ENCODE measurements at places on chromosomes 1 and 21.

DNA sequence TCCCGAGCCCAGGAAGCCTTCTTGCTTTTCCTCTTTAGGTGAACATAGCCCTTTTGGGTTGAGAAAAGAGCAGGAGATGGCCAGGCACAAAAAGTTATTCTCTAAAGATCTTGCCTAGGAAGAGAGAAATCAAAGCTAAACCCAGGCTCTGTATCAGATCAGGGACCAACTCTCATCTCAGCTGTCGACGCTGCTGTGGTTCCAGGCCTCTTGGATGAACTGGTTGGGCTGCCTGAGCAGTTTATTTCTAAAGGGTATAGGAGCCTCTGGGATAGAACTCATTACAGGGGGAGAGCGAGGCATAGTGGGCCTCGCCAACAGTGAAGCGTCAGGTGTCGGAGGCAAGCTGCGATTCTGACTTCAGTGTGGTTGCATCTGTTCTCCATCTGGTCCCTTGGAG is 82.6 kb upstream of the F3 start:
- no peak for DNase-seq

GRCh38 chr1:223344491-223344890 is 19.5 kb downstream of the SUSD4 start:
- no peak for DNase-seq

- DNase-seq = no peak
Measured at GRCh38 chr1:7221826-7222694, 436.8 kb downstream of the CAMTA1 start.

GRCh38 chr21:44914176-44914874 is 6.4 kb downstream of the ITGB2 start:
- DNase-seq = peak; percentile 29

GRCh38 chr1:109763646-109764415 is at the start of gene EPS8L3:
Gene EPS8L3, minus strand, starts transcription at chr1:109763923. Its CDS starts 2,174 bp downstream, at chr1:109761749.
- DNase-seq = no peak

DNA sequence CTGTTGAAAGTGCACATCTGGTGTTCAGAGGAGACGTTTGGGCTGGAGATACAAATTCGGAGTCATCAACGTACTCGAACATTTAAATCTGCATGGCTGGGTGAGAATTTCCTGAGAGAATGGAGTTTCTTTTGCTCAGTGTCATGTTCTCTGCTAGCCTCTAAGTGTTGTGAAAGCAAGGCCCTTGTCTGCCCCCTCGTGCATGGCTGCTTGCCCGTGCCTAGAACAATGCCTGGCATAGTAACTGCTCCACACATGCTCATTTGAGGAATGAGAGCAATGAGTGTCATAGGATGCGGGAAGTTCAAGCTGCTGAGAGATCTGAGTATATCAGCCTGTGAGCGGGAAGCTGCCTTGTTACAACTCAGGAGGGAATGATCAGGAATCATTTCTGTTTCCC is 171.1 kb upstream of the CSF3R start:
- DNase-seq = no peak

DNA sequence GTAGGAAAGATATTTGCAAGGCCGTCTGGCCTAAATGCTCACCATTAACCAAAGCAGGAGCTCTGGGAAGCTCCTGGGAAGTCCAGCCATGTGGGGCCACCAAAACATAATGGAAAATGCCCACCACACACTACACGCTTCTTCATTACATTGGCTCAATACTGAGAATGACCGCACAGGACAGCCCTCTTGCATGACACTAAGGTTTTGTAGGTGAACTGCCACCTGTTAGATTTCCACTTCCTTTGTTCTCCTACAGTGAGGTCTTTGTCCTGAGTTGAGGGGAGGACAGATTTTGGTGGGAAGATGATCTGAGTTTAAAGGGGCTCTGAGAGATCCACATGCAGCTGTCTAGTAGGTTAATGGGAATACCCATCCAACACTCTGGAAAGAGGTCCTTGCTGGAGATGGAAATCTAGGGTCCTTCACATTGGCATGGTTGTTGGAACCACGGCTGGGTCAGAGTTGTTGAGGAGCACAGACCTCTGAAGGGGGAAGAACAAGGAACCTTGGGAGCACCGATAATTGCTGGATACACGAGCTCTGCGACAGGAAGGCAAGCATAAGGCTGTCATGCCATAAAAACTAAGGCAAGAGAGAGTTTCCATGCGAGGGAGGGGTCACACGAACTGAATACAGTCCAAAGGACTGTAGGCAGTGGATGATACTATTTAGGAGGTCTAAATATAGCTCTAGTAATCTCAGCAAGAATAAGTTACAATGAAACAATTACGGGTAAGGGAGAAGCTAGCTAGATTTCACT is 105.5 kb upstream of the IRF2BP2 start:
- no peak for DNase-seq

GRCh38 chr1:19074361-19074901 is 118.0 kb upstream of the IFFO2 start:
- DNase-seq = no peak

- no peak for DNase-seq
Measured at GRCh38 chr1:100626397-100626796, 88.5 kb downstream of the GPR88 start.

DNA sequence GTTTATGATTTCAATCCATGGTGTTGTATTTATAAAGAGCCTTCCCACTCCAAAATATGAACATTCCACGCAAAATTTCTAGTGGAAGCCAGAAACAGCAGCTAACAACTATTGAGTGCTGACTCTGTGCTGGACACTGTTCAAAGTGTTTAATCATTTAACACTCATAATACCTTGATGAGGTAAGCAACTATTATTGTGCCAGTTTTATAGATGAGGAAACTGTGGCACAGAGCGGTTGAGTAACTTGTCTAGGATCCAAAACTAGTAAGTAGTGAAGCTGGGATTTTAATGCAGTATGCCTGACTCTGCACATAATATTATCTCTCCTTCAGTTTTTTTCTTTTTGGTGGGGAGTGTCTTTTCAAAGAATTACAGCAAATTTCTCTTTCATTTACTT is 228.3 kb downstream of the SLC35F3 start:
- no peak for DNase-seq

DNA sequence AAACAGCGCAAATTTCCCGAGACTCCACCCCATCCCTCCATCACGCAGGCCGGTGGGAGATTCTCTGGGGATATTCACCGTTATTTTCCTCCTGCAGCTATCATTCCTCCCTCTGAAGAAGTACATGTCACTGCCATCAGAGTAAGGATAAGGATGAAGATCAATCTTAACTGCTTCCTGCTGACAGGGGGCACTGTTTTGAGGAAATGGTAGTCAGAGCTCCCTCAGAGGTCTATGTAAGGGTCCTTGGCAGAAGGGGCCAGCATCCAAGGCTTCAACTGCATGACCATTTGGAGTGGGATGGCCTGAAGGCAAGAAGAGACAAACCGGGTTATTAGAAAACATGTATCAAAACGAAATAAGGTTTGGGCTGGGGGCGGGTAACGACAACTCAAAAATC is 111.5 kb downstream of the KCNK1 start:
- no peak for DNase-seq

DNA sequence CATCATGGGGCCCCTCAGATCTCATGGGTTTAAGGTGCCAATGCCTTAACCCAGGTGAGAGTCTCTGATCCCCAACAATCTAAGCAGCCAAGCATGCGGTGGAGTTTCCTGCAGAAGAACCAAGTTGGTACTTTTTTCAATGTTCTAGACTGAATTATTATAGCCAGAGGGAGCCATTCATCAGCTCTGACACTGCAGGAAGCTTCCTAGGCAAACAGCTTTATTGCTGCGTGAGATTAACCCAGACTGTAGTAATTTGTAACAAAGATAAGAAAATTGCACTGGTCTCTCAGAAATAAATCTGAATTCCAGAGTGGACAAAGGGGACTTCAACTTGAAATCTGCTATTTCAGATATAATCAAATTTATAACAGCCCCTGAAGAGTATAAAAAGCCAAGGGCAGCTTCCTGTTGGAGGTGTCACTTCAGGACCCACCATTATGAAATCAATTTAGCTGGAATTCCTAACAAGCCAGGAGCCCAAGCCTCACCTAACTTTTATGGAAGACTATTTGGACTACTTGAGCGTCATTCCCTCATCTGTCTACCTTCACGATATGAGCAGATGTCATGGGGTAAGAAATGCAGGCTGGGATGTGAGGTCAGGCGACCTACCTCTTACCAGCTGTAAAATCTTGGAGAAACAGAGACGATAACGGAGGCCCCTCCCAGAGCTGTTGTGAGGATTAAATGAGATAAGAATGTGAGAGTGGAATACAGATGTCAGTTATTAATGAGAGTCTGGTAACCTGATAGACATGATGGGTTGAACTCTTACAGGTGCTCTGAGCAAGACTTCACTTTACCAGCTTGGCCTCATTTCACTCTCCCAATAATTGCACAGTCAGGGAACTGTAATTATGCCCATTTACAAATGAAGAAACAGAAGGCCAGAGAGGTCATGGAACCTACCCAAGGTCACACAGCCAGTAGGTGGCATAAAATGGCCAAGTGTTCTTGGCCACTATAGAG is 135.1 kb downstream of the RRAGC start:
- DNase-seq = peak; percentile 18

GRCh38 chr21:37921091-37921490 is 4.8 kb upstream of the KCNJ6 start:
- DNase-seq = no peak

- DNase-seq = no peak
Measured at GRCh38 chr1:12604986-12605385, 13.0 kb downstream of the DHRS3 start.

DNA sequence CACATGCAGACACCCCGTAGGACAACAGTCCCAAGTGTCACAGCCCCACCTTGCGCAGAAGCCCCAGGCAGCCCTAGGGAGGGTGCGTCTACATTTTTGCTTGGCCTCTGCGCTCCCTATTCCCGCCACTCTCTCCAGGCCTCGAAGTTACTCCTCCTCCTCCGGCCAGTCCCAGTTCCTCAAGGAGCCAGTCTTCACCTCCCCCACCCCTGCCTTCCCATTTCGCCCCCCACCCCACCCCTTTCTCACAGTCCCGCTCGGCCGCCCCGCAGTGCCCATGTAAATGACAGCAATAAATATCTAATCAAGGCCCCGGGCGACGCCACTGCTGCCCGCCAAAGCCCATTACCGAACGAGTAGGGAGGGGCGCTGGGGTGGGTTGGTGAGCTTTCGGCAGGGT is 3.2 kb downstream of the DMBX1 start:
- no peak for DNase-seq

GRCh38 chr1:36224537-36225282 is 467 bp downstream of the THRAP3 start:
- DNase-seq = peak; percentile 95

DNA sequence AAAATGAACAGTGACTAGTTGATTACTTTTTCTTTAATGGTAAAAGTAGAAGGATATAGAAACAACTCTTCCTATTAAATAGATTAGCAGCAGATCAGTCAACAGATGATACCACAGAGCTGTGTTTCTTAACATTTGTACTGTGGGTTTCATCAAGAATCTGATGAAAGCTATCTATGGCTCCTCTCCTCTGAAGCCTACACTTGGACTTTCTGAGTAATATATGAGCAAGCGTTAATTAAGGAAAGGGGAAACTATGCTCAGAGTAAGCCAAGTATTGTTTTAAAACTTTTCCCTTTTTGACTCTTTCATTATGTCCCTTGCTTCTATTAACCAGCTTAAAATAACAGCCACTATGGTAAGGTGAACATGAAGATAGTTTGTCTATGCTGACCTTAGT is 10.8 kb downstream of the ARID4B start:
- DNase-seq = peak; percentile 44

DNA sequence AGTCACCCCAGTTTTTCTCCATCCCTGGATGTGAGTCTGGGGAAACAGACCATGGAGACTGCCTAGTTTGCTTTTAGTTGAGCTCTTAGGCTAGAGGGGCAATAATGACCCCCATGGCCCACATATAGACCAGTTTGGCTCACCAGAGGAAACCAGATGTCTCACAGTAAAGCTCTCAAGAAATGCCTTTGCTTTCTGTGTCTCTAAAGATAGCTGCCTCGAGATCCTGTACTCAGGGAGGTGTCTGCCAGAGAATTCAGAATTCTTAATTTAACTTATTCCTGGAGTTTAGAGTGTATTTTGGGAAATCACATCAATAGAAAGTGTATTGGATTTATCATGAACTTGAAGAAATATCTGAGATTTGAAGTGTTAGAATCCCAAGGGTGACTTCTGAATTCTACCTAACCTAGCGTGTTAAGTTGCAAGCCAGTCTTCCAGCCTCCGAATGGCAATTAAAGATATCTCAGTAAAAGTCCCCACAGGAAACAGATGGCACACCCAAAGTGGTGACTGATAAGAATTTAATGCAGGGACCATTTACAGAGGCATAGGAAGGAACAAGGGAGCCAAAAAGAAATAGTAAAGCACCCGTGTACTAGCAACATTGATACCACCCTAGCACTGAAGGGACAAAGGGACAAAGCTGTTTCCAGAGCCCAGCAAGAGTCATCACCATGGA is 37.1 kb downstream of the STYXL2 start:
- DNase-seq = peak; percentile 71

DNA sequence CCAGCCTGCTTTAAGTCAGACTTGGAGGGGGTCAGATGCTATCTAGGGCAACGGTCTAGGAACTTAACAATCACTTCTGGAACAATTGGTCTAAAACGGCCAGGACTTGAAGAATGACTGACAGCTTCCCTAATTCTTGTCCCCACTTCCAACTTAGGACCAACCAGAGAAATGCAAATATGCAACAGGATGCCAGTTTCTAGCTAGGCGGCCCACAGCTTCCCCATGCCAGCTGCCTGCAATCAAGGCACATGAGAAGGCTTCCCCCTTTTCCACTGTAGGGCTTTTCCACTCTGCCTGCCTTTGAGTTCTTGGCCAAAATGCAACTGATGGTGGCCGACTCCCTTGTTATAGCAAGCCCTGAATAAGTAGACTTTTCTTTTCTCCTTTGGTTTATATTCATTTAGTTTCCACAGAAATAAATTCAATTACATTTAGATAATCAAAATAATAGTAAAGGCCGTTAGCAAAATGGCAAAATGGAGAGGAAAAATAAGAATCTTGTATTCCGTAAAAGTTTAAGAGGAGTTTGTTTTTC is 80.9 kb downstream of the BACH1 start:
- DNase-seq = no peak

- peak; percentile 51 for DNase-seq
Measured at GRCh38 chr1:43978551-43979260, at the start of gene B4GALT2. Gene B4GALT2, plus strand, starts transcription at chr1:43979210. Its CDS starts 1,951 bp downstream, at chr1:43981161.

DNA sequence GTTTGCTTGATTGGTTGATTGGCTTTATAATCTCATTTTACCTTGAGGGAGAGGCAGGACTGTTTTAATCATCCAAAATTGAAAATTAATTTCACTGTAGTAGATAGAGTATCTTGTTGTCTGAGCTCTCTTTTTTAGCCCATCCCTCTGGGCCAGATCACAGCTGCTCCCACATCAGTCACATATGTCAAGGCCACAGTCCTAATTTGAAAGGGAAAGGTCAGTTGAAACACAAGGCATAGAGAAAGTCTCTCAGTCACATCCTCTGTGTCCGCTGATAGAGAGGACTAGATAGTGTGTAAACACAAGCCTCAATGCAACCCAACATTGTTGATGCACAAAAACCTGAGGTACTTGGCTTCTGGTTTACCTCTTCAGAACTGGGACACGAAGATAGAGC is 6.8 kb downstream of the C1orf74 start:
- DNase-seq = no peak

- DNase-seq = no peak
Measured at GRCh38 chr1:223020770-223021169, 122.3 kb downstream of the TLR5 start.

- DNase-seq = no peak
Measured at GRCh38 chr21:14236180-14236579, 20.2 kb downstream of the RBM11 start.

Measured in OCI-M1 (cell line).